ENCODE measurements at places on chromosomes 16 and 17.

GRCh38 chr16:48450367-48450766 lies 65.2 kb upstream of the SIAH1 start:
- DNase-seq: no peak

- no peak for DNase-seq
Measured at GRCh38 chr16:78817200-78817739, 717.8 kb downstream of the WWOX start.

GRCh38 chr17:73900516-73900915 lies 256.3 kb upstream of the SDK2 start:
- no peak for DNase-seq

DNA sequence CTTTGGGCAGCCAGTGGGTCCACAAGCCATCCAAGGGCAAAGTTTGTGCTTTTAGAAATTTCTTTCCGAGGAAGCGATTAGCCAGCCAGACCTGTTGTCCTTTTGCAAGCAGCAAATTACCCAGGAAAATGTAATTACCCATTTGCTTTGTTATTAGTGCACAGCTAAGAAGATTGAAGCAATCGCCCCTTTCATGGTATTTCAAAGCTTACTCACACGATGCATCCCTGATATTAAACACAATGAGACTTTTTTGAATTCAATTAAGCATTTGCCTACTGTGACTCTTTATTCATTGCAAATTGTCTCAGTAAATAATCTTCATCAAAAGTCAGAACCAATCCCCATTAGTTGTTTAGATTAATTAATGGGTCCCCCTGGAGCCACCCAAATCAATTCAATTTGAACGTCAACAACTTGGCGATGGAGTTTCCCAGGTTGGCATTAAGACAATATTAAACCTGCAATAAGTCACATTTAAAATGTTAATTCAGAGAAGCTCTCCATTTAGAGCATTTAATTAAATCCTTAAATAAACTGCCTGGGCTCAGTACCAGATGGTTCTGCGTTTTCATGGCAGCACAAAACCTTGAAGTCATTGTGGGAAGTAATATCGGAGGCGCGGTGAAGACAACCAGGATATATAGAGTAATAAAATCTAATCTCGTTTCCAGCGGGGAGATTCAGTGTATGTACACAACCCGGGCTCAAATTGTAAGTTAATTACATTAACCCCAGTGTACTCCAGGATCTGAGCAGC lies 366.2 kb upstream of the TNRC6C start:
- DNase-seq: no peak

- no peak for DNase-seq
Measured at GRCh38 chr17:82127315-82127595, 29.2 kb upstream of the FASN start.

DNA sequence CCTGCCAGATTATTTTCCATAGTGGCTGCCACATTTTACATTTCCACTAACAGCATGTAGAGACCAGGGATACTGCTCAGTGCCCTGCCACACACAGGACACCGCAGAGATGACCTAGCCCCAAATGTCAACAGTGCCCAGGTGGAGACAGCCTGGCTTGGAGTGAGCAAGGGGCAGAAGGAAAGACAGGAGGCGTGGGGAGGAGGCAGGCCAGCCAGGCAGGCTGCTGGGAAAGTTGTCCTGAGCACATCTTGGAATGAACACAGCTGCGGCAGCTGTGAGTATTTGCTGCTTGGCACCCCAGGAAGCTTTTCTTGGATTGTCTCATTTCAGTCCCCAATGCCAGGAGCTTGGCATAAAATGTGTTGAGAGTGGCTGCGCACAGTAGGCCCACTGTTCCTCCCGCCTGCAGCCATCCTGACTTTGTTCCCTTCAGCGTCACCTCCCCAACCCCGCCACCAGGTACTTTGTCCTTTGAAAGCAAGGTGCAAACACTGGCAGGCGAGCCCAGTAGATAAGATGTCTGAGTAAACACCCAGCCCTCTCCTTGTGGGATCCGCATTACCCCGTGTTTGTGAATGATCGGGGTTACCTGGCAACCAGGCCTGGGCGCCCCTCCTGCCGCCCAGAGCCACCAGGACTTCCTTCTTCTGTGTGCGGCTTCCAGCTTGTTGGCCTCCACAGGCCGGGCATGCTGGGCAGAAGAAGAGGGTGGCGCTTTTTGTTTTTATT lies 114.0 kb downstream of the CMIP start:
- no peak for DNase-seq
